ENCODE measurements at places on chromosomes 5 and 9.

- no peak for DNase-seq
Measured at GRCh38 chr5:5278201-5278814, 138.2 kb downstream of the ADAMTS16 start.

- DNase-seq: no peak
Measured at GRCh38 chr9:133523106-133523505, 1.7 kb downstream of the MYMK start.

DNA sequence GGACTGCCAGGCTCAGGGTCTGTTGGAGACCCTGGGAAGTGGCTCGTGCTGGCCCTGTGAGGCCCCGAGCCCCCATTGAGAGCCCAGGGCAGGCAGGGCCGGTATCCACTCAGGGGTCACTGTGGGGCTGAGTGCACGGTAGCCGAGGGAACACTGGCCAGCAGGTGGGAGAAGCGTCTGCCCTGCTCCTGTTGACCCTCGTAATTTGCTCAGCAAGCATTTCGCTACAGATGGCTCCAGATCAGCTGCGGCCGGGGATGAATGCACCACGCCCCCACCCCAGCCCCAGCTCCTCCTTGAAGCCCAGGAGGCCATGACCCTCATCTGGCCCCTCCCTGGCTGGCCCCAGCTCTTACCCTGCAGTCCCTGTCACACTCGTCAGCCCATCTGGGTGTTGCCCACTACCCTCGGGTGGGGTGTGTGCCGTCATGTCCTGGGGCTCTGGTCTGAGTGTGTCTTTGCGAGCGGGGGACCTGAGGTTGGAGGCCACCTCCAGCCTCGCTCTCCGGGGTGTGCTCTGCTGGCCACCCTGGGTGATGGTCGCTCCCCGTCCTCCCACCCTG, 6.1 kb upstream of the NRARP start:
- no peak for DNase-seq

- DNase-seq: no peak
Measured at GRCh38 chr5:73395256-73395655, 53.3 kb downstream of the FOXD1 start.

- DNase-seq: no peak
Measured at GRCh38 chr5:80569086-80569960, 757 bp downstream of the ANKRD34B start.

GRCh38 chr5:112367400-112367799, 51.7 kb downstream of the EPB41L4A start:
- DNase-seq: no peak

DNA sequence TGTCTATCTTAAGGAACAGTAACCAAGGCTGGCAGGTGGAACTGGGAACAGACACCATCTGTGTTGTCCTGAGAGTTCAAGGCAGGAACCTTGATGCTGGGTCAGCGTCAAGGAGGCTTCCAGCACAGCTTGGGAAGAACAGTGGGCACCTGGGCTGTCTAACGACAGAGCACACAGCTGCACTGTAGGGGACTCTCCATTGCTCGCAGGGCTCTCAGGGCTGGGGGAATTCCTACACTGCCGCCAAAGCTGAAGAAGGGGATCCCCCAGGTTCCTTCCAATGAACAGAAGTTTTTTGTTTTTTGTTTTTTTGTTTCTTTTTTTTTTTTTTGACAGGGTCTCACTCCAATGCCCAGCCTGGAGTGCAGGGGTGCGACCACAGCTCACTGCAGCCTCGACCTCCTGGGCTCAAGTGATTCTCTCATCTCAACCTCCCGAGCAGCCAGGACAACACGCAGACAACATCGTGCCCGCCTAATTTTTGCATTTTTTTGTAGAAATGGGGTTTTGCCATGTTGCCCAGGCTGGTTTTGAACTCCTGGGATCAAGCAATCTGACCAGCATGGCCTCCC, 81.9 kb downstream of the PTPN3 start:
- DNase-seq: no peak

GRCh38 chr9:33446946-33447798, at the start of gene AQP3:
TSS of gene AQP3 (minus strand) at chr9:33447593. CDS start at chr9:33447530, 63 bp downstream.
- DNase-seq: peak; percentile 41

- no peak for DNase-seq
Measured at GRCh38 chr9:121876255-121876654, 216.9 kb downstream of the TTLL11 start.

GRCh38 chr5:62722360-62722759, 143.7 kb downstream of the LRRC70 start:
- no peak for DNase-seq

DNA sequence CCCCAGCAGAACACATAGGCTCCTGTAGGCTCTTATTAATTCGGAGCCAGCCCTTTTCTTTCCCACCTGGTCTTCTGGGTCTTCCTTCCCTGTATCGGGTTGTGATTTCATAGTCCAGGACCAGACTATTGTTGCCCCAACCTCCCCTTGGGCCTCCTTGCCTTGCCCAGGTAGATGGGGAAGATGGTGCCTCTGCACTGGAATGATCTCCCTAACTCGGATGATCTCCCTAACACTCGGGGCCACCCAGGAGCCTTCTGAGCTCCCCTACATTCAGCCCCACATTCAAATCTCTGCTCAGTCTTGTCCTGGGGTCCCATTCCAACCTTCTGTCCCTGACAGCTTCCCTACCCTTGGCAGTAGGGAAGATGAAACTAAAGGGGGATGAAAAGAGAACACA, 2.7 kb upstream of the IRF1 start:
- DNase-seq: no peak

DNA sequence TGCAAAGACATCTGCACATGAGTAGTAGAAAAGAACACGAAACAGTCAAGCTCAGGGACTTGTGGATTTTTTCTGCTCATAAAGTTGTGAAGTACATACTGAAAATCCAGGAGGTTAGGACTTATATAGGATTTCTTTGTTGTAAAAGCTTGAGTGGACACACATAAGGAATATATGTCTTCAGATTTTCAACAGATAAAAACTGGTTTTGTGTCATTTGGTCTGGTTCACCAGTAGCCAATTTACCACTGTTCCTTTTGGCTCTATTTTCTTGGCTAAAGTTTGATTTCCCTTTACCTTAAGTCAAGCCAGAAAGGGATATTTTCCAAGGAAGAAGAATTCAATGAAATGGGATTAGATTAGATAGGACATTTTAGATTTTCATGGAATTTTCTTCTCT, 204.3 kb downstream of the NR3C1 start:
- no peak for DNase-seq

- DNase-seq: no peak
Measured at GRCh38 chr5:84450617-84451414, 66.1 kb upstream of the EDIL3 start.

- DNase-seq: no peak
Measured at GRCh38 chr5:102799017-102799416, 43.9 kb downstream of the PAM start.

DNA sequence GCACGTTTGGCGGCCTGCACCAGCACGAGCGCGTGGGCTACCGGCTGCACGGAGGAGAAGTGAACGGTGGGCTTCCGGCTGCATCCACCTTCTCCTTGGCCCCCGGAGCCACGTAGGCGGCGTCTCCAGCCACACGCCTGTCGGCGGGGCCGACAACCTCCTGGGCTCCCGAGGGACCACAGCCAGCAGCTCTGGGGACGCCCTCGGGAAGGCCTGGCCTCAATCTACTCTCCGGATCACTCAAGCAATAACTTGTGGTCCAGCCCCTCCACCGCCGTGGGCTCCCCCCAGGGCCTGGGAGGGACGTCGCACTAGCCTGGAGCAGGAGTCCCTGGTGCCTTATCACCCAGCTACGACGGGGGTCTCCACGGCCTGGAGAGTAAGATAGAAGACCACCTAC, 73.7 kb downstream of the INSL6 start:
- no peak for DNase-seq

DNA sequence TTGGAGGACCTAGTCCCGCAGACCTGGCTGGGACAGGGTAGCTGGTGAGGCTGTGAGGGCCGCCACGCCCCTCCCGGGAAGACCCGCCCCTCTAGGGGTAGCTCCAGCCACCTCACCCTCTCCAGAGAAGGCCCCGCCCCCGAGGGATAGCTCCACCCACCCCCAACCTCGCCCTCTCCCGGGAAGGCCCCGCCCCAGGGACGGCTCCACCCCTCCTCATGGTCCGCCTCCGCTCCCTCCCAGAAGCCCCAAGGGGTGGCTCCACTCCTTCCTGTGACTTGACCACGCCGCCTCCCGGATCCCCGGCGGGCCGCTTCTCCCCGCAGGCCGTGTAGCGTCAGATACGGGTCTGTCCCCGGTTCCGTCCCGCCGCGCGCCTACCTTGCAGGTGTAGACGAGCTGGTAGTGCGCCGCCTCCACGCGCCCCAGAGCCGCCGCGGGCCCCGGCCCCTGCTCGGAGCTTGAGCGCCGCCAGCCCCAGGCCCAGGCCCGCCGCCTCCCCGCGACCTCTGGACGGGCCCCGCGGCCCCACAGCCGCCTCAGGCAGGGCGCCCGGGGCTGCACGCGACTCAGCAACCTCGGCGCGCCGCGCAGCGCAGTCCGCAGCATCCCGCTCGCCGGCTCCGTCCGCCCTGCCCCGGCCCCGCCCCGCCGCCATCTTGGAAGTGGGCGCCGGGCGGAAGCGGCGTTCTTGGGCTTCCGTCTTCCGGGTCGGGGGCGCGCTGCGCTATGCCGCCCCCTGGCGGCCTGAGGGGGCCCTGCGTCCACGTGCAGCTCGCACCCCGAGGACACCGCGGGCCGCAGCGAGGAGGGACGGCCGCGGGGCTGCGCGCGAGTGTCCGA, at the start of gene DNLZ:
TSS of gene DNLZ (minus strand) at position 639 of the 843 bp plus-strand sequence. CDS start at position 609, 30 bp downstream.
- peak; percentile 75 for DNase-seq

DNA sequence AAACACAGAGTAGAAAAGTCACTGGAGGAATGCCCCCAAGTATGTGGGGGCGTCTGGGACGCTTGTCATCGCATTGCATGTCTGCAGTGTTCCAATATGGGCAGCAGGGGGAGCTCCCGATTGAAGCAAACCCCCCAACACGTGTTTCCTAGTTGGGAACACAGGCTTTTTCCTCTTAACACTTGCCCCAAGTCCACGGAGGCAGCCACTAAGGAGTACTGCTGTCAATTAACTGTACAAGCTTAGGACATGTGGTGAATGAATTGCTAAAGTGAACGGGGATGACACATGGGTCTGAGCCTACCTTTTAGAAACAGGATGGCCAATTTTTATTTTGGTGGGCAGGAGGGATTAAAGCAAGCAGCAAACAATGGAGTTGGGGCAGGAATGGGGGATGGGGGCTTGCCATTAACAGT, 2.2 kb downstream of the GABRB2 start:
- DNase-seq: no peak

DNA sequence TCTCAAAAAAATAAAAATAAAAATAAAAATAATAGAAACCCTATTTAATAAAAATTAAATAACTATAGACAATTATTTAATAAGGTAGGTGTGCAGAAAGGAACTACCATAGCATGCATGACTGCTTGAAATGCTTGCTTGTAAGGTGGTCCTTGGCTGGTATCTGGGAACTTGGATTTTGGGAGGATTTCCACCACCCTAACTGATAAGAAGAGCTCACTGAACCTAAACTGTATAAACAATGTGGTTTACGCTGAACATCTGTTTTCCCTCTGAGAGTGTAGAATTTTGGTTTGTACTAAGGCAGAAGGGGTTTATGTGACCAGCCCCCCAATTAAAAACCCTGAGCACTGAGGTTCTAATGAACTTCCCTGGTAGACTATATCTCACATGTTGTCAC, 31.2 kb downstream of the CPLANE1 start:
- no peak for DNase-seq

GRCh38 chr5:124538931-124539330, 207.5 kb downstream of the ZNF608 start:
- no peak for DNase-seq

- no peak for DNase-seq
Measured at GRCh38 chr5:83564069-83564749, 92.7 kb downstream of the VCAN start.

DNA sequence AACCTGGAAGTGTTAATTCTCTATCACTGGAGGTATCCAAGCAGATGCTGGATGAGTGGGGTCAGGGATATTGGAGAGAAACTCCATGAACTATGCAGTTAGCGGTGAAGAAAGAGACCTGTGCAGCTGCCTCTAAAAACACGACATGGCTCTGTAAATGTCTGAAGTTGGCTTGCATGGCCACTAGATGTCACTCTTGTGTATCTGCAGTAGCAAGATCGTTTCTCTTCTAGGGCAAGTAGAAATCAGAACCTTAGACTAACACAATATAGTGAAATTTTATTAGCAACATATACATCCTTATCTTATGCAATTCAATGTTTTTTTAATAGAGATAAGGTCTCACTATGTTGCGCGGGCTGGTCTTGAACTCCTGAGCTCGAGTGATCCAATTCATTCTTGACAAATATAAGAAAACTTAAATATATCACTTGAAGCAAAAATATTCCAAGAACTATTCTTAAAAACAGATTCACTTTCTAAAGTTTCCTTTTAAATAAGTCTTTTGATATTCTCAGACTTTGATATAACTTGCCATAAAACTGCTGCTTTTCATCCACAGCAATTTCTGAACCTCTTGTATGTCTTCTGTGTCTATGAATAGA, 2.9 kb downstream of the OR2S2 start:
- no peak for DNase-seq

DNA sequence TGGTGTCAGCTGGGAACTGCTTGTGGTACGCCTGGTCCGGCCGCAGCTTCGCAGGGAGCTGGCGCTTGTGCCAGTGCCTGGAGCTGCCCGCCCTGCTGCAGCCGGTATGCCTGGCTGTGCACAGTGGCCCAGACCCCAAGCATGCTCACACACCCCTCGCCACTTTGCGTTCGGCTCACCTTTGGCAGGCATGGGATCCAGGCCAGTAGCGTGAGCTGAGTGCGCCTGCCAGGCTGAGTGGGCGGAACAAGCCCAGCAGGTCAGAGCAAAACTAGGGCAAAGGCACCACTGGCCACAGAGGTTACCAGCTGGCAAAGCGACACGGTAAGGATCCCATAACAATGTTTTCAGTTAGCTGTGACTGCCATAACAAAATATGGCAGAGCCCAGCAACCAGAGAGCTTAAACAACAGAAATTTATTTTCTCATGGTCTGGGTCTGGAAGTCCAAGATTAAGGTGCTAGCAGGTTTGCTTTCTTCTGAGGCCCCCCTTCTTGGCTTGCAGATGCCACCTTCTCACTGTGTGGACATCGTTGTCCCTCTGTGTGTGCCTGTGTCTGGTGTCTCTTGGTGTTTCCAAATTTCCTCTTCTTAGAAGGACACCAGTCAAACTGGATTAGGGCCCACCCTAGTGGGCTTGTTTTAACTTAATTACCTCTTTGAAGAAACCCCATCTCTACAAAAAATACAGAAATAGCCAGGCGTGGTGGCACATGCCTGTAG, 61.6 kb downstream of the PSAT1 start:
- DNase-seq: no peak

DNA sequence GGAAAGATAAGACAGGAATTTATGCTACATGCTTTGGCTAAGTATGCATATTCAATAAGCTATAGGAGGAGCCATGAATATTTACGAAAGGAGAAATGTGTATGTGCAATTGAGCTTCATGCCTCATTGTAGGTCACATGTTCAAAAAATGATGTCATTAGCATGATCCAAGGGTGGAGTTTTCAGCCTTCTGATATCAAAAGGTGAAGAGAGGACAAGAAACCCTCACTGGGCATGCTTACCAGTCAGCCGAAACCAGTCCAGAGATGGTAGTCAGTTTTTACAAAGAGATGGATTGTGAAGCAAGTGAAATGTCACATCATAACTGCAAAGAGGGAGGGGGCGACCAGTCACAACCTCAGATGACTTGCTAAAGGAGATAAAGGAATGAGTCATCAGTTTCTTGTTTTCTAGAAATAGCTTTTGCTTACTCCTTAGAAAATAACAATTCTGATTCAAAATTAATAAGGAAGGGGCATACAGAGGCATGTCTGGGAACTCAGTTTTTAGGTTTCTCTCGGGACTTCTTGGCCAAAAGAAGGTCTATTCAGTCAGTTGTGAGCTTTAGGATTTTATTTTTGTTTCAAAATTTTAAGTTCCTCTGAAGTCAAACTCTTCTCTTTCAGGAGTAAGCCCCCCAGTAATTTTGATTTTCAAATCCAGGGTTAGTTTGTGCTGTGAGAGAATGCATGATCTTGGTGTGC, 1067.8 kb upstream of the EDIL3 start:
- no peak for DNase-seq
